Activated T-helper 1 cell treated with anti-CD3 and anti-CD28 coated beads, Interleukin-2, amount 50 U/mL, for 16 hours (primary cell): ENCODE measurements at places on chromosomes 7 and 10.

- DNase-seq: no peak
Measured at GRCh38 chr10:24721229-24722106, 2.2 kb downstream of the ARHGAP21 start.

DNA sequence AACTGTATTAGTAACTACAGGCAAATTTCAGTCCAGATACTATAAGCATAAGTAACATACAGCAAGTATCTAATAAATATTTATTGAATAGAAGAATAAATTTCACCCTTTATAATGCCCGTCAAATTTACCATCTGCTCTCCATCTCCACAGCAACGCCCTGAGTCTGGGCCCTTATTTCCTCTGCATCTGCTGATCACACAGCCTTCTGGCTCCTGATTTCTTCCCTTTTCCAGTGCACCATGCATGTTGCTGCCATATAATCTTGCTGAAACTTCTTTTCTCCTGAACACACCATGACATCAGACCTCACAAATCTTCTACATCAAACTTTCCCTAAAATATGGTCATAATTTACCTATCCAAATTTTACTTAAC is 15.4 kb downstream of the HYCC1 start:
- no peak for DNase-seq

DNA sequence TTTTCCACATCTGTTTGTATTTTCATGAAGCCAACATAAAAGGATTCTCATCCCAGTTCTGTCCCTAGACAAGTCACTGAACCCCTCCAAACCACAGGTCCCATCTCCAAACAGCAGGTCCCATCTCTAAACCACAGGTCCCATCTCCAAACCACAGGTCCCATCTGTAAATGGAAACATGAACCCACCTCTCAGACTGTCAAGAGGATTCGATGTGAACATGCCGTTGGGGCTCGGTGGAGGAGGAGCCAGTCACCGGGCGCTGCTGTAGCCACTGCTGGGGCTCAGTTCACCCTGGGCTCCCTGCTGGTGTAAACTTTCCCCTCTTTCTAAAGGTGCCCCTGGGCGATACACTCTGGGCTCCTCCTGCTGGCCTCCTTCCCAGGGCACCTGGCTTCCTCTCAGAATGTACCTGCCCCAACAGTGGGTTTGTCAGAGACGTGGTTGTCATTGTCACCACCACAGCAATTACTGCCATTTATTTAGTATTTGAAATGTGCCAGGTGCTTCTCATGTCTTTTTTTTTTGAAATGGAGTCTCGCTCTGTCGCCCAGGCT is 13.0 kb downstream of the LHPP start:
- DNase-seq: no peak

GRCh38 chr10:15200626-15201025 is 32.1 kb upstream of the NMT2 start:
- DNase-seq: no peak

GRCh38 chr7:151456276-151456675 is 16.3 kb upstream of the CRYGN start:
- no peak for DNase-seq
